CD8-positive, alpha-beta T cell (primary cell): ENCODE measurements at places on chromosomes 7 and 10. TPM values are rescaled to one million over a fixed set of nuclear protein-coding genes. Genes with fewer than 3 reads are reported as not detected.

- DNase-seq: no peak
These were observed 377.1 kb downstream of the HPSE2 start for GRCh38 chr10:98858525-98858924.

- no peak for DNase-seq
These were observed 8.3 kb upstream of the ARHGAP21 start for GRCh38 chr10:24731942-24732341.

- DNase-seq: no peak
These were observed 34.0 kb upstream of the DNMBP start for GRCh38 chr10:100043796-100044195.

PAX4 gene
- total RNA-seq: not detected

DNA sequence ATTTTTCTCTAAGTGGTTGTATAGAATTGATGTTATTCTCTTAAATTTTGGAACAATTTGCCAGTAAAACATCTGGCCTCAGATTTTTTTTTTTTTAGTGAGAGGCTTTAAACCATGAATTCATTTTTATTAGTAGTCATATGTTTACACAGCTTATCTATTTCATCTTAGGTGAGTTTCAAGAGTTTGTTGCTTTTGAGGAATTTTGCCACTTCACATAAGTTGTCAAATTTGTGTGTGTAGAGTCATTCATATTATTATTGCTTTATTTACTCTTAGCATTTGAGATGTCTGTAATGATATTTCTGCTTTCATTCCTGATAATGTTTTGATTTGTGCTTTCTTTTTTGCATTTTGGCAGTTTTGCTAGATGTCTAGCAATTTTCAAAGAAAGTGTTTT is 132.1 kb downstream of the CCSER2 start:
- DNase-seq: no peak

GRCh38 chr10:1026578-1026977 is 919 bp upstream of the IDI2 start:
- DNase-seq: no peak

PHKG1 gene
- total RNA-seq: 9.6 TPM

DNA sequence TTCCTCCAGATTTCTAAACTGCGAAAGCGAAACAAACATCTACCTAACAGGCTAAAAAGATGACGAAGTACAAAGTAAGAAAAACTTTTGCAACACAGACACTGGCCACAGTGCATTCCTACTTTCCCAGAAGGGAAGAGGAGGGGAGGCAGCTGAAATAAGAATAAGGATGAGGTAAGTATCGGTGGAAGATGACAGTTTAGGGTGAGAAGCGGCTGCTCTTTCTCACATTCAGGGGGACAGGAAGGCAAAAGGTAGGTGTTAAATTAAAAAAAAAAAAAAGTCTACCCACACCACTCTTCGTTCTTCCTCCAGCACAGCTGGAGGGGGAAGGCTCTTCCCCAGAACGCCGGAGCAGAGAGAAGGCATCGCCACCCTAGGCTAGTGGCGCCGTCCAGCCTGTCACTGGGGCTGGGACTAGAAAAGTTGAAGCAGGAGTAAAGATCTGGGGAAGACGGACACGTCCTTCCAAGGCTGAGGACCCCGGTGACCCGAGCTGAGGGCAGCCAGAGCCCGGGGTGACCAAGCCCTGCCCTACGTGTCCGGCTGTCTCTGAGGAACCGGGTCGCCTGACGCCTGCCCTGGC is 846 bp downstream of the DNAJC1 start:
- peak; percentile 18 for DNase-seq

DNA sequence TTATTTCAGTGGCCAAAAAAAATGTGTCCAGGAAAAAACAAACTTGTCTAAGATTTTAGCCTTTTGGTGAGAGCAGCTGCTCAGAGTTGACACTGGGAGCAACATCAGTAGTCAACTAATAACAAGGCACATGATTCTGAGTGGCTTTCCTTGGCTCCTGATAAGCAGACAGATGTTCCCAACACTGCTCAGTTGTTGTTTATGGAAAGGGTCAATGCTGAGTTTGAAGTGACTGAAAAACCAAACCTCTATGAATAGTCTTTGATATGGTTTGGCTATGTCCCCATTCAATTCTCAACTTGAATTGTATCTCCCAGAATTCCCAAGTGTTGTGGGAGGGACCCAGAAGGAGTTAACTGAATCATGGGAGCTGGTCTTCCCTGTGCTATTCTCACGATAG is 12.3 kb downstream of the DYDC1 start:
- no peak for DNase-seq

DNA sequence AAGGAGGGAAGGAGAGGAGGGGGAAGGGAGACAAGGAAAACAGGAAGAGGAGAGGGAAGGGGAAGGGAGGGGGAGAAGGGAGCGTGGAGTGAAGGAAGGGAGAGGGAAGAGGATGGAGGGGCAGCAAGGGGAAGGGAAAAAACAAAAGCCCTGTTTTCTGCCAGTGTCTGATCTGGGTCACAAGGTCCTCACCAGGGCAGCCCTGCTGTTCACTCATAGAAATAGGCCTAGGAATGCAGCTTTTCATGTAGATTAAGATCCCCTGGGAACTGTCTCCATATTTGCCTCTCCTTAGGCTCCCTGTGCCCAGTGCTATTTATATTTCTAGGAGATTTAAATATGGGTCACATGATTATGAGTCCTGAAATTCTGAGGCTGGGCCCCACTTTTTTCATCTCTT is 790.7 kb downstream of the TNS3 start:
- DNase-seq: no peak

DNA sequence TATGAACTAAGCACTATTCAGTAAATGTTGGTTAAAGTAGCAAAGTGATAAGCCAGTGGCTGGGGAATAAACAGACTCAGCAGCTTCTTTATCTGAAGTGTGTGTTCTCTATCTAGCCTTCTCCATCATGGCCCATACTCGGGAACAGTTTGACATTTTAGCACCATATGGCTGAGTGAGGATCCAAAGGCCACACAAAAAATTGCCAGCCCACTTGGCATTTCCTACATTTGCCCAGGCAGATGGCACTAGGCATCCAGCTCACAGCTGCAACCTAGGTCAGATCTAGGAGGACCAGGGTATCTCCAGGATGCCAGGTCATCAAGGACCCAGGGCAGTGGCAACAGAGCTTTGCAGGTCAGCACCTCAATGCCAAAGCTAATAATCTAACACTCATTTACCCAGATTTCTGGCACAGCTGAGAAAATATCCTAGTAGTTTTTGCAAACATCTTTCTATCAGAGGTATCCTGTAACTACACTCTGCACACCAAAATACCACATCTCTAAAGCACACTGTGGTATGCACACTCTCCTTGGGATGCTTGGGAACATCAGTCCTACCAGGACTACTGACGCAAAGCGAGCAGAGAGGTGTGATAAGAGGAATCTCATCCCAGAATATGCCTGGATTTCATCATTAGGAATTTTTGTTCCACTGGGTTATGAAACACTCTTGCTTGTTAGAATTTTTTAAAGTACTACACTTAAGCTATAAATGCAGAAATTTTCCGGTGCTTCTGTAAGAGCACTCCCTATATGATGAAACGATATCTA is 61.7 kb downstream of the DOCK4 start:
- DNase-seq: no peak

DPYSL4 gene
- total RNA-seq: 1.0 TPM

DNA sequence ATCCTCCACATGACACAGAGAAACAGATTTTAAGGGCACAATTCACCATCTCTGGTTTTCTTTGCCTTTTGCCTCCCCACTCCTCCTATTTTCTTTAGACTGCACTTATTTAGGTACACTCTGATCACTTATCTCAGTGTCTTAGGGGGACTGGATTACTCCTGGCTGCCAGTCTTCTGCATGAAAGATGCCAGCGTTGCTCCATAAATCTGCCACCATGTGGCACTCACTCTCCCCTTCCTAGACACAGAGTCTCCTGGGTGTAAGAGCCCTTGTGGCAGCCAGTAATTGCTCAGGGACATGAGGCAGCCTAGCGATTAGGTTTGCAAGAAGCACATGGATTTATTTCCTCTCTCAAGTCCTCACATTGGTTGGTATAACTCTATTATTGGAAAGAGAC is 34.5 kb upstream of the RBM20 start:
- DNase-seq: no peak

GRCh38 chr7:105046414-105046813 is 32.4 kb downstream of the KMT2E start:
- no peak for DNase-seq

ANKRD1 gene
- total RNA-seq: not detected

KLF14 gene
- total RNA-seq: not detected

DNA sequence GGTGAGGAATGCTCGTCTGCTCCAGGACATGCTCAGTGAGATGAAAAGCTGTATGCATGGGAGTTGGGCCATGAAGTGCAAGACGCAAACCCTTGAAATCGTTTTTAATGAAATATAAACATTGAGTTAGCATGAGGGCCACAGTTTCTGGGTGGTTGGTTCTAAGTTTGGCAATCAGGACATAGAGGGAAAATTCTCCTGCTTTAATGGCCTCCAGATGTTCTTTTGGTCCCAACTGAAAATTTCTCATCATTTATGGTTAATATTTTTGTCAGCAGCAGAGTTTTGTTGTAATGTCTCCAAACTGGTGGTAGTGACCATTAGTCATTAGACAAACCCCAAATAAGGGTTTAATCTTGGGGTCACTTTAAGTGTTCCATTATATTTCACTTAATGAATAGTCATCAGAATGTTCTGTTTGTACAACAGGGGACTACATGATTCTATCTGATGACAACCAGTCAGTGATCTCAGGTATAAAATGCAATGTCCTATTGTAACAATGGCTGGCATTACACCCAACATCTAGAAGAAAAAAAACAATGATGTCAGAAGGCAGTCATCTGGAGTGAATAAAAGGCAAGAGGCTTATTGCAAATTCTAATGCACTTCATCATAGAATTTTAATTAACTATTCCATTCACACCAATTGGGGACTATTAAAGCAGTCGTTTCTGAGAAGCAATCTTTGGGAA is 197.4 kb downstream of the JCAD start:
- no peak for DNase-seq

- no peak for DNase-seq
These were observed 403.0 kb downstream of the THSD7A start for GRCh38 chr7:11428877-11429581.

- no peak for DNase-seq
These were observed 1.3 kb downstream of the PTN start for GRCh38 chr7:137342265-137342664.

EPC1 gene
- 205 TPM for total RNA-seq

GRCh38 chr10:131212763-131213325 is 98.7 kb downstream of the TCERG1L start:
- no peak for DNase-seq

GRCh38 chr7:94333810-94334209 is 60.9 kb upstream of the COL1A2 start:
- no peak for DNase-seq

DNA sequence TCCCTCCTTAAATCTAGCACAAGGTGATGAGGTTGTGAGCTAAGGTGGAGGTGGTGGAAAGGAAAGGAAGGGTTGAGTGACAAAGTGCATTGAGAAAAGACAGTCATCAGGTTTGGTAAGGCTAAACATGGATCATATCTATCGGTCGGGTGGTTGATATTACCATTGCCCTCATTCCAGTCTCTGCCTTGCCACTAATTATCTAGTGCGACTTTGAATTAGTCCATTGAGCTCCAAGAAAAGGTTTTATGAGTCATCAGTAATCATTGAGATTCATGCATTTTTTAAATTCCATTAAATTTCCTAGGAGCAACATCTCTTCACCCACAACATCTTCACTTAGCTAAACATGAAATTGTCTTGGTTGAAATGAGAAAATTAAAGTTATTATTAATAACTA is 68.9 kb upstream of the FRMD4A start:
- DNase-seq: no peak

- no peak for DNase-seq
These were observed 46.5 kb downstream of the LHPP start for GRCh38 chr10:124508070-124508667.

DNA sequence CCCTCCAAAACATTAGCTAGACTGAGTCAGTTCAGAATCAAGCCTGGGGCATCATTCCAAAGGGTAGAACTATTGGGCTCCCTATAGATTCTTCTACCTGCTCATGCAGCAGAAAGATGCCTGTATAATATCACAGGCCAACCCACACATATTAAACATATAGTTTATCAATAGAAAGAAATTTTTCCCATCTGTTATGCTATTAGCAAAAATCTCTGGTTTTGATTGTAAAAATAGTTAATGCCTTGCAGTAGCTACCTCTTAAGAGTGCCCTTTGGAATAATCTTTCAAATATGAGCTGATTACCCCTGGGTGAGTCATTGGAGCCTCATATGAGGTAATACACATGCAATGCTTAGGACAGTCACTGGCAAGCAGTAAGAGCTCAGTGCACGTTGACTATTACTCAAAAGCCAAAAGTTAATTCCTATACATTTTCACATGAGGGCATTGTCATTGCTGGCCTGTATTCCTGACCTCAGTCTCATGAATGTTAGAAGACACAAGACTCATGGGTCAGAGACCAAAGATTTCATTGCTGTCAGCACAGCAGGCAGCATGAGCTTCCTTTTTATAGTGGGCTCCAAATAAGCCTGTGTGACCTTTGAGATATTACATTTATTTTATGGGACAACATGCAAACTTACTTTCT is 180.0 kb downstream of the FGFR2 start:
- no peak for DNase-seq

C10orf90 gene
- not detected for total RNA-seq

DNA sequence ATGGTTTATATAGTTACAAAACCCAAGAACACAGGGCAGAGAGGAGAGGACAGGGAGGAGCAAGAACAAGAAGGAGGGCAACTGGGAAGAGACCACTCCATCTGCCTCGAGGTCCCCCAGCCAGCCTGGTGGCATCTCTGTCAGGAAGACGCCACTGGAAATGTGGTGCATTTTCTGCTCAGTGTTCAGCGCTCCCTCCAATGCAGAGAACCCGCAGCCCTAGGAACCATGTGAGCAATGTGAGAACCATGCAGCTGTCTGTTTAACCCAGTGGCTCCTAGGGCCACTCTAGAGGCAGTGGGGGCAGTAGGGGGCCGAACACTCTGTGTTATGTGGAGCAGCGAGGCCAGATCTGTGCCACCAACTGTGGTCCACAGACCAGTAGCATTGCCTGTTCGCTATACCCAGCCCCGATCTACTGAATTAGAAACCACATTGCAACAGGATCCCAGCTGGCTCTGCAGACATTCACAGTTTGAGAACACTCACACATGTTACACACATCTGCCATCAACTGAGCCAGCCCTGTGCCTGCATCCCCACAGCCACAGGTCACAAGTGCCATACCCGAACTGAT is 110.2 kb downstream of the CPXM2 start:
- DNase-seq: no peak

- DNase-seq: no peak
These were observed 132.7 kb upstream of the YAE1 start for GRCh38 chr7:39433550-39433949.

- no peak for DNase-seq
These were observed 146.7 kb upstream of the TMEM196 start for GRCh38 chr7:19920166-19920565.
